ENCODE measurements at places on chromosomes 12 and 14. TPM values are rescaled to one million over a fixed set of nuclear protein-coding genes. Genes with fewer than 3 reads are reported as not detected.

CCDC198 gene
- under 0.01 TPM for total RNA-seq

LPCAT3 gene
- total RNA-seq = 5.9 TPM

BDKRB1 gene
- 2.5 TPM for total RNA-seq

LRR1 gene
- total RNA-seq = 33.4 TPM

HOXC9 gene
- total RNA-seq = not detected

UTP20 gene
- 11.8 TPM for total RNA-seq

SLC17A8 gene
- total RNA-seq = not detected

TEAD4 gene
- 3.4 TPM for total RNA-seq

CDKN3 gene
- total RNA-seq = 9.9 TPM

PLEKHH1 gene
- total RNA-seq = 0.56 TPM

KRT6C gene
- total RNA-seq = not detected

DCN gene
- 321 TPM for total RNA-seq

BCL2L14 gene
- not detected for total RNA-seq

LRRK2 gene
- total RNA-seq = 5.9 TPM

SLC4A8 gene
- 1.3 TPM for total RNA-seq

MDM1 gene
- 15.5 TPM for total RNA-seq

FBXL14 gene
- total RNA-seq = 11.9 TPM

Data from regular cardiac myocyte (primary cell).